Urinary bladder (tissue), 4 donors: ENCODE measurements at places on chromosomes 1 and 21. TPM values are rescaled to one million over a fixed set of nuclear protein-coding genes. Genes with fewer than 3 reads are reported as not detected.

CTSK gene
- polyA plus RNA-seq: 97.9 TPM

CELA3A gene
- 2.0 TPM for polyA plus RNA-seq

- DNase-seq: no peak
Observed at GRCh38 chr1:214537219-214537618, 14.2 kb downstream of the PTPN14 start.

DNA sequence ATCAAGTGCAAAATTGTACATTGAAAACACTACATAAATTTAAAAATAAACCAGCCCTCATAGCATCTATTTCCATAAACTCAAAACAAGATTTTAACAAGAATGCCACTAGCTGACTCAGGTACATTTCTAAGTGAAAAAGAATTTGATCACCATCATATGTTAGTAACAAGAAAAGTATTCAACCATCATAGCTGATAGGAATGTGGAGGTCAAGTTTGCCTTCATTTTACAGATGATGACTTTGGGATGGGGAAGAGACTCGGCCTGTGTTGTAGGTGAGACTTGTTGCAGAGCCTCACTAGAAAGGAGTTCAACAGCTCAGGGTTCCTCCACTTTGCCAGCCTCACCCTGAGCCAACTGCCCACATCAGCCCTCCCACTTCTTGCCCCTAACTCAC, 318.8 kb upstream of the FAM78B start:
- no peak for DNase-seq

DNA sequence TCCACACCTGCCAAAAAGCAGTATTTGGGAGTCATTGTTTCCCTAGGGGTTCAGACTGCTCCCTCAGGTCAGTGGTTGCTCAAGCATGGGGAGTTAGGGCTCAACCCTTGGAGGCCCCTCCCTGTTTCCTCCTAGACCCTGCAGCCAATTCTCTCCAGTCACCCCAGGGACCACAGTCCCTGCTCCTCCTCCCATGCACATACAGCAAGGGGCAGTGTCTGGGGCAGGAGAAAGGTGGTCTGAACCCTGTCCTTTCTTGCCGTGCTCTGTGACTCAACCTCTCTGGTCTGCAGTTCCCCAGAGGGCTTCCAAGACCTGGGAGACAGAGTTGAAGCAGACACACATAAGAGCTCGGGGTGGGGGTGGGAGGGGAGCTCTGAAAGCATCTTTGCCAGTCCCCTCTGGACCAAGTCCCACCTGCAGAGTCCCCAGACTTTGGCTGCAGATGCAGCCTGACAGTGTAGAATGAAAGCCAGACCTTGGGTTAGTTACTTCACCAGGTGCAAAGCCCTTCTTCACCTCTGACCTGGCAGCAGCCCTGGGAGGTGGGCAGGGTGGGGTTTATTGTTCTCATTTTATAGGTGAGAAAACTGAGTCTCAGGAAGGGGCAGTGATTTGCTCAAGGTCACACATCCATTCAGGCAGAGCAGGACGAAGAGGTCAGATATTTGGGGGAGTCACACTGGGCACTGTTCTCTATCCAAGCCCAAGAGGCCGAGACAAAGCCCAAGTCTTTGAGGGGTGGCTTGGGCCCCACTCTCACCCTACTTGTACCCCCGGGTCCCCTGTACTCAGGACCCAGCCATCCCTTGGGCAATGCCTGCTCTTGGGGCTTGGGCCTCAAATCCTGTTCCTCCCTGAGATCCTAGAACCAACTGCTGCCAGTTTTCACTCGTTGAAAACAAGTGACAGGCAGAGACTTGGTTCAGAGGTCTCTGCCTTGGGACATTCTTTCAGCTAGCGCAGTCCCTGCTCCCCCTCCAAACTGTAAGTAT, 748 bp downstream of the PDZK1IP1 start:
- no peak for DNase-seq

GRCh38 chr1:21935393-21935804, 1.7 kb downstream of the HSPG2 start:
- no peak for DNase-seq

- no peak for DNase-seq
Observed at GRCh38 chr1:20484519-20485462, 1.2 kb downstream of the CAMK2N1 start.

CHRNB2 gene
- polyA plus RNA-seq: 0.33 TPM

- no peak for DNase-seq
Observed at GRCh38 chr21:37407719-37408420, 41.3 kb downstream of the DYRK1A start.

DNA sequence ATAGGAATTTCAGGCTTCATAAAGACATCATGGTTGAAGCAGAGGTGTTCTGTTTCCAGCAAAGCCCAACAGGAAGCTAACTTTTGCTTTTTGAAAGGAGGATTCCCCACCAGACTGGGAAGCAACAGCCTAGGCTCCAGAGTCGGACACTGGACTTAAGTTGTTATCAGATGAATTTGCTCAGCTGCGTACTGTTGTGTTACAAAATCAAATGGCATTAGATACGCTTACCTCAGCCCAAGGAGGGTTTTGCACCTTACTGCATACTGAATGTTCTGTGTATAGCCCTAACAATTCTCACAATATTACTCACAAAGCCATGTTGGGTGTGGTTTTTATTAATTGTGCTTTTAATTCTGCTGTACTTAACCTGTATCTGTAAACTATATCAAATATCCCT, 547 bp upstream of the CHIA start:
- no peak for DNase-seq

DNA sequence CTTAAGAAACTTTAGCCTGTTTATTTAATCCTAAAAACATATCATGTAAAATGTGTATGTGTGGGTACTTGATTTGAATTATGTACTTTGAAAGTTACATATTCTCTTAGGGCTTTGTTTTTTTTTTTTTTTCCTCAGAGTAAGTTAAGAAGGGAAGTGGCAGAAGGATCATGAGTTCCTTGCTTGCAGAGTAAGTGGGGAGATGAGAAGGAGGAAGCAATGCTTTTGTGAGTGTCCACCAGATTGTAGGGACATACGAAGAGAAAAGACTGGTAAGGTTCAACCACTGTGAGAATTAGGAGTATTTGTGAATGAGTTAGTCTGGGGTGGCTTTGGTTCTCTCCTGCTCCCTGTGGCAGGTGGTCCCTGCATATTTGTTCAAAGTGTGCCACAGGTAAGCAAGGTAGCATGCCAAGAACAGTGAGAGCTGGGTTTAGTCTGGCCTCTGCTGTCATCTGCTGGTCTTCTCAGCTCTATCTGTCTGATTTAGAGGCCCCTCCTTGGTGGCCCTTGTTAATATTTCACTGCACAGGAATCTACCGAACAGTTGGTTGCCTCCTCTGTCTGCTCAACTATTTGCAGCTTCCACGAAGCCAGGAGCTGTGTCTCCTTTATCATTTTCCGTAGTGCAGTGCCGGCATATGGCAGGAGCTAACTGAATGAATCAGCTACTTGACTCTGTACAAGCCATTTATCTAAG, 9.5 kb downstream of the DNM3 start:
- DNase-seq: no peak

- DNase-seq: no peak
Observed at GRCh38 chr21:25459993-25460392, 147.3 kb downstream of the MRPL39 start.

- DNase-seq: peak; percentile 82
Observed at GRCh38 chr21:37435120-37435519, 68.5 kb downstream of the DYRK1A start.

- no peak for DNase-seq
Observed at GRCh38 chr1:181497870-181498269, 14.6 kb downstream of the CACNA1E start.

- no peak for DNase-seq
Observed at GRCh38 chr1:16983649-16984048, 3.2 kb upstream of the MFAP2 start.

DNA sequence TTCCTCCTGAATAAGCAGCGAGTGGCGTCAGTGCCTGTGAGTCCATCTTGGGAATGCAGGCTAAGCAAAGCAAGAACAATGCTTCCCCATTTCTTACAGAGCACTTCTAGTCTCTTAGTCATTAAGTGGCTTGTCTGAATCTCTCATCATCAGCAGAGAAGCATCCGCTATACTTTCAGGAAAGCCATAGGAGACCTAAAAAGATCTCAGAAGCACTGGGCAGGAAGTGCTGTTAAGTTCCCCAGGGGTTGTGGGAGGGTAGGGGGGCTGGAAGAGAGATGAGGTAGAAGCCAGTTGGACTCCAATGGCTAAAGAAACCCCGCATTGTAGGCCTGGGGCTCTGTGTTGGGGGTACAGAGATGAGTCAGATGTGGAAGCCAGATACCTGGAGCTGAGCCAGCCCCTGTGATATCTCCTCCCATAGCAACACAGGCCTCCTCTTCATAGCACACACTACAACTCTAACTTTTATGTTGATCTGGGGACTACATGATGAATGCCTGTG, 44.9 kb downstream of the SYT6 start:
- DNase-seq: no peak

- DNase-seq: no peak
Observed at GRCh38 chr1:236514703-236515442, 8.9 kb upstream of the LGALS8 start.

DNA sequence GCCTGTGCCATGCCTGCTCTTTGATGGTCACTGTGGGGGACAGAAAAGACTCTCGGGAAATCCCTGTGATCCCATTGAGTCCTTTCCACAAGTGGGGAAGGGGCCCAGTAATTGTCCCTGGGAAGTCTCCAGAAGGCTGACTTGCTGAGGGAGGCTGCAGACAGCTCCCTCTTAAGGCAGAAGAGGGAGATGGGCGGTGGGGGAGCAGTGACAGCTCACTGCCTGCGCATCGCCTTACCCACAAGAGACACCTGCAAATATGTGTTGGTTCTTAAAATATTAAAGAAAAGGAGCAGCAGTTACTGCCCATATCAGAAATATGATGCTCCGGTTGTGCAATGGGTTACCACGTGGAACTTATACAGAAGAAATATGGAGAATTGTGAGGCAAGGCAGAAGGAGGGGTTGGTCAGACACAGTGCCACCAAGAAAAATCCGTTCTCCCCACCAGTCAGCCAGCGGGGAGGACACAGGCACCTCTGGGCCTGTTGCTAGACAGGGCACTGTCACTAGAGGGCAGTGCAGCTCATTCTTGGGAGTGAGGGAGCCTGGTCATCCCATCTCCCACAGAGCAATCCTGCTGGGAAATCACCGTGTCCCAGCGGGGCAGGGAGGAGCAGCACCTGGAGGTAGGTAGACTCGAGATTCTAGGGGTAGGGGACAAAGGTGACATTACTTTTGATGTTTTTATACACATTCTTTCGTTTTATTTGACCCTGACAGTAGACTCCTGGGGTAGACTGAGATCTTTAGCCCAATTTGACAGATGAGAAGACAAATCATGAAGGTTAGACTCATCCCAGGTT, 6.9 kb upstream of the CAMK1G start:
- DNase-seq: no peak

- DNase-seq: no peak
Observed at GRCh38 chr21:41170442-41170841, 2.5 kb downstream of the BACE2 start.

ANKRD34A gene
- polyA plus RNA-seq: 1.4 TPM

GRCh38 chr1:41613689-41614574, 129.4 kb upstream of the EDN2 start:
- DNase-seq: peak; percentile 7

- DNase-seq: no peak
Observed at GRCh38 chr1:94303005-94303404, 65.6 kb upstream of the ARHGAP29 start.

PRELP gene
- polyA plus RNA-seq: 232 TPM

VAV3 gene
- 3.8 TPM for polyA plus RNA-seq

DNA sequence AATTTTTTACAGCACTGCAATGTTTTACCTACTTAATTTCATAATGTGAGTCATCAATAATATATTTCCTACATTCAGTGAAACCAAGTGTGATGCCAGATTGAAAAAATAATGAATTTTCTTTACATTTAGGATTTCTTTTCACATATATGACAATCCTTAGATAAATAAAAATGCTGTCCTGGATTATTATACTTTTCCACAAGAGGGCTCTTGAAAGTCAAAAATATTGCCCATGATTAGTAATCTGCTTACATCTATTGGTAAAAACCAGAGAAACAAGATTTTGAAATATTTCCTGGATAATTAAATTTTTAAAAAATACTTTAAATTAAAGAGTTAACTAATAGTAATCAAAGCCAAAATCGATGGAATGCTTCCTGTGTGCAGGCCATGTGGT, 86.8 kb upstream of the PLPPR4 start:
- no peak for DNase-seq

ADGRB2 gene
- 6.1 TPM for polyA plus RNA-seq

- DNase-seq: no peak
Observed at GRCh38 chr1:115609021-115609420, 32.7 kb upstream of the VANGL1 start.

SELP gene
- 7.5 TPM for polyA plus RNA-seq

TPTE gene
- not detected for polyA plus RNA-seq

- DNase-seq: no peak
Observed at GRCh38 chr1:185311589-185312225, 5.3 kb downstream of the IVNS1ABP start.

GJA8 gene
- polyA plus RNA-seq: not detected

GRCh38 chr1:163565166-163565565, 243.4 kb downstream of the NUF2 start:
- no peak for DNase-seq

CD1E gene
- polyA plus RNA-seq: 1.0 TPM

SETDB1 gene
- polyA plus RNA-seq: 21.0 TPM

DNA sequence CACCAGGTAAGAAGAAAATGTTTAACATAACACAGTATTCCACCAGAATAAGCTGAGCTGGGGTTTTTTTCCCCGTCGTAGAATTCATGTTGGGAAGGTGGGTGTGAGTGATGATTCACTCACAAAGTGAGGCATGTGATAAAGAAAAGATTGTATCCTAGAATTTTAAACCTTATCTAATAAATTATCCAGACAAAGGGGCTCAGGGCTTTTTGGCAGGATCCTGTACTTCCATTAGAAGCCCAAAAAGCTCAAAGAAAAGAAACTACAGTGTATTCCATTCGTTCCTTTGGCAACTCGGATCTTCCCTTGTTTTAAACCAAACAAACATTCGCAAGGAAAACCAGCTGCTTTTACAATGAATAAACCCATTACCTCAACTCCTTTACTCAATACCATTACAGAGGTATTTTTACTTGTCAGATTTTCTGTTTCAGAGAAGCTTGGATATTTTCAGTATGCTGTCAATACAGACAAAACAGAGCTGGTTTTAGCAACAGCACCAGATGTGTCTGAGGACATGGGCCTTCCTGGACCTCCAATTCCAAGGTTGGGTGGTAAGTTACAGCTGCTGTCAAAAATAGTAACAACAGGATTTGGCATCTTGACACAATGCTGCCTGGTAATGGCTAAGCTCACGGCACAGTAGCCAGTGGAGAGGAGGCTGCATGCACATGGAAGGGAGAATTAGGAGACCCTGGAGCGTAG, 159.9 kb upstream of the RUNX1 start:
- no peak for DNase-seq

UBE2U gene
- not detected for polyA plus RNA-seq

DNA sequence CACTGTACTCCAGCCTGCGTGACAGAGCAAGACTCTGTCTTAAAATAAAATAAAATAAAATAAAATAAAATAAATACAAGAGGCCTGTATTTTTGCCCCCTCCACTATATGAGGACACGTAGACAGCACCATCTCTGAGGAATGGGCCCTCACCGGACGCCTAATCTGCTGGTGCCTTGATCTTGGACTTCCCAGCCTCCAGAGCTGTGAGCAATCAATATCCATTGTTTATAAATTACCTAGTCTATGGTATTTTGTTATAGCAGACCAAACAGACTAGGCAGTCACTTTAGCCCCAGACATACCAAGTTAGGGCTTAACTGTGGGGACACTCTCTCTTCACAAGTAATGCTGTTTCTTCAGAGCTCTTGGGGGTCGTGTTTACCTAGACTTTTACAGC, 6.4 kb downstream of the ELAPOR1 start:
- no peak for DNase-seq

CRYBG2 gene
- polyA plus RNA-seq: 3.3 TPM
